Activated effector memory CD4-positive, alpha-beta T cell treated with anti-CD3 and anti-CD28 coated beads, Interleukin-2, amount 50 U/mL, for 16 hours (primary cell): ENCODE measurements at places on chromosomes 5 and 9.

DNA sequence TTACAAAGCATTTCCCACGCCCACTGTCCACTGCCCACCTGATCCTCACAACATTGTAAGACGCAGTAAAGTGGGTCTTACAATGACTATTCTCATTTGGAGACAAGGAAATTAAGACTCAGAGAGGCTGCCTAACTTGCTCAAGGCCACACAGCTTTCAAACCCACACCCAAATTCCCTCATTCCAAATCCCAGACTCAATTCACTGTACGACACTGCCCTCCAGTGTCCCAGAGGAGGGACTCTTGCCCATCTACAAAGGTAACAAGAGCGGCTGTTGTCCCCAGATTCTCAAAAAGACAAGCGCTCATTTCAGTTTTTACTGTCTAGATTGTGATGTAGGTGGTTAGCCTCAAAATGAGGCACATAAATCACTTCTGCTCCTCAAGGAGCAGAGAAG lies 184.6 kb downstream of the ACTL7B start:
- DNase-seq, result no peak

DNA sequence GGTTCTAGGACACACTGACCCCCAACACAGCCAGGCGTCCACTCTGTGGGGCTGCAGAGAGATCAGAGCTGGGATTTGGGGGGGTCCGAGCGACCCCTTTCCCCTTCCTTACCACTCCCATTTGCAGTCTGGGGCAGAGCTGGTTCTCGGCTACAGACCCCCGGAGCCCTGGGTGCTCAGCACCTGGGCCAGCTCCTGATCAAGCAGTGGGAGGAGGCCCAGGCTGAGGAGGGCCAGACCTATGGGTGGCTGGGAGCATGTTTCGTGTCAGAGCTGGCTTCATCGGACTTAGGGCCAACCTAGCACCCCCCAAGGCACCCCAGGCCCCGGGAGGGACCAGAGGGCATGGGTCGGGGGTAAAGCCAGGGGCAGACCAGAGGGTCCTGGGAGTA lies 7.6 kb downstream of the GRIN1 start:
- DNase-seq, result no peak

DNA sequence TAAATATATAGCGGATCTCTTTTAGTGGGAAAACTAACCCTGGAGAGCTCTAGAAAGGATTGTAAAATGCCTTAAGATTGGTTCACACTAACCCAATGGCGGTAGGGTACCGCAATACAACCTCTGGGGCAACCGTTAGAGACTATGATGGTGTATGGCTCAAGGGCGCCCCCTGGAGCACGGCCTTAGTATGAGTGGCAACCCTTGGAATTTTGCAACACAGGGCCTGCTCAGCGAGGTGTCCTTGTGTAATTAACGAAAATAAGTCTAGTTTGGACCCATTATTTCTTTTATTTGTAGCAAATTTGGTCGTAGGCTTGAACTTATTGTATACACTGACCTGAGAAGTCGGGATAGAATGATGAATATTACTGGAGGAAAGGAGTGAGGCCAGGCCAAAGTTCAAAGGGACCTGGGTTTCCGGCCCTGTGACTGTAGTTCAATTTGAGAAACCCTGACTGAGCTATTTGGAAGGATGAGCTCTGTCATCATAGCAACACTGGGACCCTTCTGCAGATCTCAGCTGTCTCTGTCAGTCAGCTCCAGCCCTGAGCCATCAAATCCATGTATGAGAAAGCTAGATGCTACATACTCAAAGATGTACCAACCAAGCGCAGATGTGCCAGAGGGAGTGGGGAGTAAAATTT lies 54.8 kb downstream of the CAMK4 start:
- DNase-seq, result peak; percentile 95

- no peak for DNase-seq
Measured at GRCh38 chr5:161483721-161484120, 62.8 kb downstream of the GABRB2 start.

DNA sequence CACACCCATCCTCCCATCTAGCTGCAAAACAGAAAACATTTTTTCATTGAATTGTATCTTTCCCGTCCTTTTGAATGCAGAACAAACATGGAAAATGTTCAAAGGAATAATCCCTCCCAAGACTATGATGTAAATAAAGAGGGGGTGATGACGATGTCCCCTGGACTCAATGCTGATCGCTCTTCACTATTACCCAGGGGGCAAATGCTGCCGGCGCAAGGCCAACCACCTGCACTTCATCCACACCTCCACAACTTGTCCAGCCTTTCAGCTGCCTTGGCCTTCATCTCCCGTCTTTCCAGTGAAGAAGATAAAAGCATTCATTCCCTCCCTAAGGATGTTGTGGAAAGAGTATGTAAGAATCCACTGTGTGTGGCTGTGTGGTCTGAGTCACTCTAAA lies 240.3 kb downstream of the AGTPBP1 start:
- no peak for DNase-seq

- DNase-seq, result no peak
Measured at GRCh38 chr9:134552349-134552990, 89.1 kb upstream of the COL5A1 start.

- DNase-seq, result no peak
Measured at GRCh38 chr9:119559986-119560385, 190.8 kb upstream of the BRINP1 start.

DNA sequence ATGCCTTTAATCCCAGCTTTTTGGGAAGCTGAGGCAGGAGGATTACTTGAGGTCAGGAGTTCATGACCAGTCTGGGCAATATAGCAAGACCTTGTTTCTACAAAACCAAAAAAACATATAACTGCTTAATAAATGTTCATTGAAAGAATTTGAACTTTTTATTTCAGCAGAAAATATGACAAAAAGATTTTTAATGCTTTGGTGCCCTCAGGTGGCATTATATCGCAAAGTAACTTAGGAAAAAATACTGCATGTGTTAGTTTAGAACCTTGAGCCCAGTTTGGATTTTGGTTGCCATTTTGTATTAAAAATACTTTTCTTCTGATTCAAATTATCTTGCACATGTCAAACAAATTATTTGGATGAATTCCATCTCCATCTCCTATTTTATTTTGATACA lies 103.2 kb downstream of the GPBP1 start:
- DNase-seq, result no peak

DNA sequence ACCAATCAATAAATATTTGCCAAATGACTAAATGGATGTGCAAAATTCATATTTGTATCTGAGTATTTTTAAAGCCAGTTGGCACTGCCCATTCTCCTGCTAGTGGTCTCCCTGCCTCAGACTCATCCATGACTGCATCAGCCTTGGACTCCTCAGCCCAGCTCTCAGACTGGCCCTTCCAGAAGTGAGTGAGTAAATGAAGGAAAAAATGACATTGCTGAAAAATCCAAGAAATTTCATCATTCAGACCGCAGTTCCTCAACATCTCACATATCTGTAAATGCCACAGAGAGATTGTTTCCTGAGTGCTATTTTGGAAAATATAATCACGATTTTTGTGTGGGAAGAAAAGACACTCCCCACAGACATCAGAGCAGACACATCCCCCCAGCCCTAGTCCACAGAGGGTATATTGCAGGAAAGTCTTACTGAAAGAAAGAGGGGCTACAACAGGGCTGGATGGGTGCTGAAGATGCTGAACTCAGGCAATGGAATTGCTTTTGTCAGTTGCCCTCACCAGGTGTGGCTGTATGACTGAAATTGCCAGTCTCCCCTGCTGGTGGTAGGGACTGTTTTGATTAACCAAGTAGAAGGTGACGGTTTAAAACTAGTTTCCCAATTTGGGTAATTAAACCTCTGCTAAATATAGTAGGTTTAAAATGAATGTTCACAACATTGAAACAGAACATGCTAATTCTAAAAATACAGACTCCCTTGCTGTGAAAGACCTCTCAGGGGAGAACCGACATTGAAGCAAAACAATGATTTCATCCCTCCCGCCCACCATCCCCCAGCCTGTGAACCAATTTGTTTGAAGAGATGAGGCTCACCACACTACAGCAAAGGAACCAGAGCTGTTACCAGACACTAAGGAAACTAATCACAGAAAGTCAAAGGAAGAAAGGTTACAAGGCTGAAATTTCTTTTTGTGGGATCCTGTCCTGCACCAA lies 158.8 kb downstream of the DEPDC1B start:
- DNase-seq, result no peak

DNA sequence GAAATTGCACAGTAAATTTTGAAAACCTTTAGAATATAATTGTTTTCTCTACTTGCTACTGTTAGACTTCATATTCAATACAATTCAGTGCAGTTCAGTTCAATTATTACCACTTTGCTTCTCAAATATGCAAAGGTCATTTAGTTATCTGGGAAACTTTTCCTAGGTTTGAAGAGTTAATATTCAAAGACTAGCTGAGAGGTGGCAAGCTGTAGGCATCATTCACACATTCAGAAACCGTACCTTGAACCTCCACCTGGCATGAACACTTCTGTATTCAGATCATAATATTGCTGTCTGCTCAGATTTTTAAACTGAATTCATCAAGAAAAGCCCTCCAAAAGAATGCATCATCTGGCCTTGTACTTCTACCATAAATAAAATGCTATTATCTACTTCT lies 162.1 kb upstream of the PCSK5 start:
- DNase-seq, result no peak

- DNase-seq, result no peak
Measured at GRCh38 chr9:34540827-34541226, 18.0 kb upstream of the ENHO start.

GRCh38 chr9:72856972-72857623 lies 95.8 kb downstream of the ALDH1A1 start:
- DNase-seq, result no peak

DNA sequence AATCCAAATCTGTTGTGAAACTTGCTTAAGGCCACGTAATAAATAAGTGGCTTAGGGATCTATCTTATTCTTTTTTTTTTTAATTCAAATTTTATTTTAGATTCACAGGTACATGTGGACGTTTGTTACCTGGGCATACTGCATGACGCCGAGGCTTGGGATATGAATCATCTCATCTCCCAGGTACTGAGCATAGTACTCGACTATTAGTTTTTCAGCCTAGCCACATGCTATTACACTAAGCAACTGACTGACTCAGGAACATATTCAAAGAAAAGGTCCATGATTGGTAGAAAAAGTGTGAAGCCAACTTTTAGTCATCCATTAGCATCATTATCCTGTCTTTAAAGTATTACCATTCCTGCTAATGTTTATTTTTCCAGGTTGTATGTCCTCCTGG lies 1103.5 kb upstream of the DMAC1 start:
- no peak for DNase-seq

DNA sequence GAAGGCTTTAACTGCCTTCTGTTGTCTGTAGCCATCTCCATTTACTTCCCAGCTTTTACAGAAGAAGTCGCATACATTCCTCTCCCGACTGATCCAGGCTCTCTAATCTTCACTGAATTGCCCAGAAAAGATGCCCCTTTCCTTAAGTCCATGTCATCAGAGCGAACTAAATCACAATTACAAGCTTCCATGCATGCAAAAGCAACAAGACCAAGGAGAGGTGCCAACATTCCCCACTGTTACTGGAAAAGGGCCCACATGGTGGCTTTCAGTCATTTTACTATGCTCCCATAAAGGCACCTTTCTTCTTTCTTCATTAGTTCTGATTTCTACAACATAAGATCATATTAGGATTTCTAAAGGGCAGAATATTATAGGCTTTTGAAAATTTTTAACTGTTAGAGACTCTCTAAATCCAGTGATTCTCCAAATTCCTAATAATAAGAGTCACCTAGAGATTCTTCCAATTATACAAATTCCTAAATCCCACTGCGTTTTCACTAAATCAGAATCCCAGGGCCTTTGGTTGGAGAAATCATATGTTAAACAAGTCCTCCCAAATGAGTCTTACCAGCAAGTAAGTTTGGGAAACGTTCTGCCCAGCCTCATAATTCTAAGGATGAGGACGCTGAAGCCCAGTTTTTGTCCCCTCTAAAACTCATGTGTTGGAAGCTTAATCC lies 17.0 kb upstream of the ZFR start:
- DNase-seq, result no peak

DNA sequence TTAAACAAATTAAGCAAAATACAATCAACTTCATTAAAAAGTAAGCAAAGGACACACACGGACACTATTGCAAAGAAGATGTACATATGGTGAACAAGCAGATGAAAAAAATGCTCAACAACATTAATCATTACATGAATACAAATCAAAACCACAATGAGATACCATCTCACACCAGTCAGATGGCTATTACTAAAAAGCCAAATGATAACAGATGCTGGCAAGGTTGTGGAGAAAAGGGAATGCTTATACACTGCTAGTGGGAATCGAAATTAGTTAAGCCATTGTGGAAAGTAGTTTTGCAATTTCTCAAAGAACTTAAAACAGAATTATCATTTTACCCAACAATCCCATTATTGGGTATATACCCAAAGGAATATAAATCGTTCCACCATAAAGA lies 636.2 kb upstream of the ST8SIA4 start:
- DNase-seq, result no peak

DNA sequence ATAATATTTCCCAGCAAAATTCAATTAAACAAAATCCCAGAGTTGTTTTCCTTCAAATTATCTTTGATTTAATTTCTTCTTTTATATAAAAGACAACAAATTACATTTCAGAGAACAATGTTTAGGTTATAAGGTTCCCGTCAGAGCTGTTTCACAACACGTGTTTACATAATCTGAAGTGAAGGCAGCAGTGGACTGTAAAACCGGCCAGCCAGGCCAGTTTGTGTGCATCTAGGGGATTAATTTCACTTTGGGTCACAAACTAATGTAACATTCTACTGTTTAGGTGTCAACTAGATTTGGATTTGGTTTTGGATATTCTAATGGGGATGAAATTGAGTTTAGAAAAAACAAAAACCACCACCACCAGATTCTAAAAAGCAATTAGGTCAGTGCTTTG lies 86.5 kb upstream of the PLPP1 start:
- no peak for DNase-seq

GRCh38 chr9:91776409-91777291 lies 173.4 kb downstream of the ROR2 start:
- DNase-seq, result no peak

DNA sequence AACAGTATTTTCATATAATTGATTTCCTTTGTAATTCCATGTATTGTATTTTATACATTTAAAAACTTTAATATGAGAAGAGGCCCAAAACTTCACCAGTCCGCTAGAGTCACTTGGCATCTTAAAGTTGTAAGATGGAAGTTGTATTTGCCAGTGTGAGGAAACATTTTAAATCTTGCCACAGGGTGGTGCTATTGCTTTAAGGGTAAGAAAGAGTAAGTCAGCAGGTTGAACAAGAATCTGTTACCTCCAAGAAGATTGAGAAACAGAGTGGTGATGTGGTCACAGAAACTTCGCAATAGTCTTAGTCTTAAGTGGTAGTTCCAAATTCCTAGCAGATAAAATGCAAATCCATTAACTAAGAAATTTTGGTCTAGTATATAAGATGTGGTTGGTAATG lies 39.8 kb upstream of the RANBP6 start:
- DNase-seq, result no peak

DNA sequence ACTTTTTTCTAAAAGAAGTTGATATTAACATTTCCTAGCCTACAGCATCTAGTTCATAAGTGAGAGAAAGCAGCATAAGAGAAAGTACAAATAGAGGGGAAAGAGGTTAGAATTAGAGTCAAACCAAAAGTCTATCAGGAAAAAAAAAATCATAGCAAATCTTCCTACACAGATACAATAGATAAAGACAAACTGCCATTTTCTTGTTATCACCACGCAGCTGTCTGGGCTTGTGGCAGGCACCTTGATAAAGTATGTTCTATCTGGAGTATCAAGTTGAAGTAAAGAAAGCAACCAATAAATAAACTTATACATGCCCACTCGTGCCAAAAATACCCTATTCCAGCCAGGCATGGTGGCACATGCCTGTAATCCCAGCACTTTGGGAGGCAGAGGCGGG lies 5.3 kb upstream of the NR4A3 start:
- DNase-seq, result no peak

- no peak for DNase-seq
Measured at GRCh38 chr9:34686732-34687131, 4.3 kb downstream of the CCL19 start.
